Stimulated activated CD8-positive, alpha-beta memory T cell treated with anti-CD3 and anti-CD28 coated beads, Interleukin-2, amount 100 ng/mL, for 1 hour (primary cell): ENCODE measurements at places on chromosomes 13 and 19.

GRCh38 chr13:27147530-27148170 is 24.0 kb downstream of the USP12 start:
- DNase-seq, result no peak

DNA sequence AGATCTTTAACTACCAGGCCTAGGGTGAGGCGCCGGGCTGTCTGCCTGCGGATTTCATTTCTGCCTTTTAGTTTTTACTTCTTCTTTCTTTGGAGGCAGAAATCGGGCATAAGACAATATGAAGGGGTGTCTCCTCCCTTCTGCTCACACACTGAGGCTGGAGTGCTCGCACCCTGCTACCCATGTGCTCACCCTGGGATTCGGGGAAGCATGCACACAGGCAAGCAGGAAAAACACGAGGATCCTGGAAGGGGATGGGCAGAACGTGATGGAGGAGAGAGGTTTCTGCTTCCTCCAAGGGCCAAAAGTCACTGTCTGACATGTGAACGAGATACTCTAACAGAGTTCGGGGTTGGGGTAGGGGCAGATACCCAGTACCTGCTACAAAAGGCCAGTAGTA is 28.4 kb downstream of the ZNF823 start:
- DNase-seq, result no peak

DNA sequence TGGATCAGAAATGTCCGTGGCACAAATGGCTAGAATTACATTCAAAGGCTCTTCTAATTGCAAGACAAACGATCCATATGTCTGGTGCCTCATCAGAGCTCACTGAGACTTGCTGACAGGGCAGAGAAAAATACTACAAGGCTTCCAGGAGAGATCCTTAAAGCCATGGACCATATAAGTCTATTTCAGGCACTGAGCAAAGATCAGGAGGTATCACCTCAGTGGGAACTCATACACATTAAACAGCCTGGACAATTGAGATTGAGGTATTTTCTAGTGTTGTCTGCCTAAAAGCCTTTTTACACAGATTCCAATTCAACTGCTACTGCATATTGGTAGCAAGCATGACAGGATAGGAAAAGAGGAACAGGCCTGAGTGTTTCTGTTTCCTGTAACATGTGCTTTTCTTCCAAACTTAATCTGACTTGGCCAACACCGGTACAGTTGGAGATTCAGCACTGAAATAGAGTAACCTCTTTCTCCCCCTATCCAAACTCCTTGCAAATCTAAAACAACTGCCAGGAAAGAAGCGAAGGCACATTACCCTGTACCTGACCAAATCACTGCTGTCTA is 65.9 kb downstream of the SERP2 start:
- DNase-seq, result no peak

DNA sequence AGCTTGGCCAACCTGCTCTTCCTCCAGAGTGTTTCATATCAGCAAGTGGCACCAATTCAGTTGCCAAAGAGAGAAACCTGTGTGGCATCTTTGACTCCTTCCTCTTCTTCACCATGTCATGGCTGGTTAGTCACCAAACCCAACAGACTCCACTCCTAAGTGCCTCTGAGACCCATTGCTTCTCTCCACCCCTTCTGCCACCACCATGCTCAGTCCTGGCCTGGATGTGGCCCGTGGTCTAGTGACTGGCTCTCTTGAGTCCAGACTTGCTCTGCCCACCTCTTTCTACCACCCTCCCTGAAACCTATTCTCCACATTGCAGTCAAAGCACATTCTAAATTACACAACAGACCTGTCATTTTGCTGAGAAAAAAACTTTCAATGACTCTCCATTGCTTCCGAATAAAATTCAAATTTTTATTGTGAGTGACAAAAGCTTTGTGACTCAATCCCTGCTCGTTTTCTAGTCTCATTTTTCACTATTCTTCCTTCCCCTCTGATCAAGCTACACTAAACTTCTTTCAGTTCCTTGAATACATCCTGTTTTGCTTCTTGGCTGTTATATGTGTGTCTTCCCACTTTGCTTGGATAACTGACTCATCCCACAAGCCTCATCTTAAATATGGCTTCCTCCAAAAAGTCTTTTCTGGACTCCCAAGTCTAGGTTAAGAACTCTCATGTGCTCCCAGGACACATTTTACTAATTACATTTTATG is 12.0 kb upstream of the TNFSF11 start:
- DNase-seq, result no peak

- no peak for DNase-seq
These were observed 85.0 kb upstream of the ATXN8OS start for GRCh38 chr13:70022646-70023045.

DNA sequence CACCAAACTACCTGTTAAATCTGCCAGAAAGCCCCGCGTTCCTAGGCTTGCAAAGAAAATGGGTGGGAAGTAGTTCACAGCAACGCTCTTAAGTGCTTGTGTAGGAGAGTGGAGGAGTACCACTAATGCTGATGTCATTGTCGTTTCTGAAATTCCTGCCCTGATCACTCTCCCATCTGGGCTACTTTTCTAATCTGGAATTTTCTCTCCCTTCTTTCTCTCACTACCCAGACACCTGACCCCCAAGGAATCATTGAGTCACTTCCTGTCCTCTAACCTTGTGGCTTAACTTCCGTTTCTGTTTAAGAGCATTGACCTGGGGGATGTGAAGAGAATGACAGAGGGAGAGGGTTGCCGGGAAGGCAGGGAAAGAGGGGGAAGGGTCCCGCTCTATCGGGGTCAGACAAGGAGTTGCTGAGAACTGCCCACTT is 98.7 kb downstream of the STARD13 start:
- no peak for DNase-seq
